ENCODE measurements at places on chromosomes 2 and 18. TPM values are rescaled to one million over a fixed set of nuclear protein-coding genes. Genes with fewer than 3 reads are reported as not detected.

DNA sequence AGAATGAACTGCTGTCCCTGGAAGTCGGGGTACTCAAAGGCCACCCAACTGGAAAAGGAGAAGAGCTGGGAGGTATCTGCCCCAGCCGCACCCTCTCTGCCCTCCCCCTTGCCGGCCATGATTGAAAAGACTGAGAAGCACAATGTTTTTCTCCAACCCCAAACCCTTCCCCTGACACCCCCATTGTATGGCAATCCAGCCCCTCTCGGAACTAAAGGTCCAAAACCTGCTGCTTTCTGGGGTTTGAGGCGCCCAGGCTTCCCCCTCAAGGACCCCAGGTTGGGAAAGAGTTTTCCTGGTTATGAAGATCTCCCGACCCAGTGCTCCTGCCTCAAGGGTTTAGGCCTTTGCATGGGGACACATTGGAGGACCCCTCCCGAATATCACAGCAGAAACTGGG, 1.0 kb downstream of the CRYBA2 start:
- DNase-seq = no peak

The ARHGEF4 gene
- 140 TPM for total RNA-seq

DNA sequence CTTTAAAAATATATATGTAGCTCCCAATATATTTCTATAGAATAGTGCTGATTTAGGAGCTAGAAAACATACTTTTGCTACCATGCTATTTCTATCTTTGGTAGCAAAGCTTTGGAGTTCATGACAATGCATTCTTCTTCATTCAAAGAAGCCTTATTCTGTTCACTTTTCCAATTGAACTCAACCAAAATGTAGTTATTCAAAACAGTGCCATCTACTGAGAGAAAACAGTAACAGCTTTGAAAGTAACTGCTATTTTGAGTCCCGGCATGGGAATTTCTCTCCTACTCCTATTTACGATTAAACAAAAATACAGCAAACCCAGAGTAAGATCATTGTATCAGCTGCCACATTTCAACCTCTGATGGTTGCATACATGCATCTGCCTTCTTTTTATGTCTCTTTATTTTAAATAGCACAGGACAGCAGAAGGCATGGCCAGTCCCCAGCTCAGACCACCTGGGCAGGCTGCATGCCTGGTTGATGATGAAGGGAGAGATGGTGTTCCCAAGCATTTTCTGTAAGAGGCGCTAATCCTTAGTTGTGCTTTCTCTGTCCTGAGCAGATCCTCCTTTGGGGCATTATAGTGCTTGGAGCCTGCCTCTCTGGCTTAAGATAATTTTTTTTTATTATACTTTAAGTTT, 69.7 kb upstream of the SULT1C3 start:
- no peak for DNase-seq

- DNase-seq = peak; percentile 70
Measured at GRCh38 chr18:78511666-78512601, 467.7 kb upstream of the SALL3 start.

- DNase-seq = no peak
Measured at GRCh38 chr2:19776941-19777514, 124.8 kb downstream of the TTC32 start.

- no peak for DNase-seq
Measured at GRCh38 chr2:23321751-23322150, 63.2 kb upstream of the KLHL29 start.

- no peak for DNase-seq
Measured at GRCh38 chr18:54608028-54608642, 17.1 kb downstream of the DYNAP start.

All from suprapubic skin (tissue), 4 donors.